Effector memory CD8-positive, alpha-beta T cell (primary cell): ENCODE measurements at places on chromosomes 1 and 21.

DNA sequence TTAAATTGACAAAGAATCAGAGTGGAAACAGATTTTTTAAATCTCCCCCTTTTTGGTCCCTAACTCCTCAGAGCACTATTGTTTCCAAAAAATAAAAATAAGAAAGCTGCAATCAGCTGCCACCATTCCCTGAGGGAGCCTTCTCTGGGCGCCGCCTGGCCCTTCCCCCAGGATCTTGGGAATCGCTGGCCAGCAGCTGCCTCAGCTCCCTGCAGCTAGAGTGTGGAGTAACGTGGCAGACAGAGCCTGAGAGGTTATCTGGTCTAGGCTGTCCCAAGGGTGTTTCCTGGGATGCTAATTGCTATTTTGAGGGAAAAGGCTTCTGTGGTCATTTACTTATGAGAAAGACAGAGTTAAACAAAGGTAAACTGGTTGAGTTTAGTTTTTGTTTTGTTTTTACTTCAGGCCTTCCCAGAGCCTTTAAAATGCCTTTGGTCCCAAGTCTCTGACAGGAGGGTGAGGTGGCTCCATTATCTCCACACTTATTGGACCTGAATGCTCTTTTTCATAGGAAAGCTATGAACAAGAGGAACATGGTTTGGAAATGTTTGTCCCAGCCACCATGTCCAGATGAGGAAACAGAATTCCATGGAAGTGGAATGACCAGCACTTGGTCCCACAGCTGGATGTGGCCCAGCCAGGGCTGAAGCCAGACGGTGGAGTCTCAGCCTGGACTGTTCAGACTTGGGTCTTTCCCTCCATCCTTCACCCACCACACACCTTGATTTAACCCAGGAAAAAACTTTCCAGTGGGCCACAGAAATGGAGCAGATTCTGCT, 14.1 kb upstream of the KIAA1614 start:
- DNase-seq, result no peak

- no peak for DNase-seq
Observed at GRCh38 chr1:234745844-234746797, 136.1 kb upstream of the IRF2BP2 start.

DNA sequence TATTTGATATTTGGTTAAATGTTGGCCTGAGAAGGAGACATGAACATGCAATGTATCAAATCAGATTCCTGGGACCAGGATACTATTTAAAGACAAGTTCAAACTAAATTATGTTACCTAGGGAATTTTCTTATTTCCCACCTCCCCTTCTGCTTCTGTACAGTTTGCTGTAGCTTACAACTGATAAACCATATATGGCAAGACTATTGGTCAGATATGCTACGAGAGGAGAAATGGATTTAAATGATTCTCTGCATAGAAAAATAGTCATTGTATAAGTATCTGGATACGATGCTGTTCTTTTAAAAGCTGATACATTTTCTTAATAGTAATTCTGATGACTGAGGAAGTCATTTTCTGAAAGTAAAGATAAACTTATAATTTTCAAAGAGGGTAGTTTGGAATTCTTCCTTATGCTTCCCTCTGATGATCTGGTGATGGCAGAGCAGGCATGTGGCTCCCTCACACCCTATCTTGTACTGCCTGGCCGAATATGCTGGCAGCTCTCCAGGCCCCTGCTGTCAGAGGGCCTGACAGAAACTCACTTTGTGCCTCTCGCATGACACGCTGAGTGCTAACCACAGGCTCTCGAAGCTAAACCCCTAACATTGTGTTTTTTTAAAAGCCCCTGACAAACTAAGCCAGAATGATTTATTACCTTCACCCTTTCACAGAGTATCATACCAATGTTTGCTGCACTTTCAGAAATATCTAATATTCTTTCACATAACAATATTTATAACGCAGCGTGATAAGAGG, 19.4 kb downstream of the RRP15 start:
- no peak for DNase-seq

DNA sequence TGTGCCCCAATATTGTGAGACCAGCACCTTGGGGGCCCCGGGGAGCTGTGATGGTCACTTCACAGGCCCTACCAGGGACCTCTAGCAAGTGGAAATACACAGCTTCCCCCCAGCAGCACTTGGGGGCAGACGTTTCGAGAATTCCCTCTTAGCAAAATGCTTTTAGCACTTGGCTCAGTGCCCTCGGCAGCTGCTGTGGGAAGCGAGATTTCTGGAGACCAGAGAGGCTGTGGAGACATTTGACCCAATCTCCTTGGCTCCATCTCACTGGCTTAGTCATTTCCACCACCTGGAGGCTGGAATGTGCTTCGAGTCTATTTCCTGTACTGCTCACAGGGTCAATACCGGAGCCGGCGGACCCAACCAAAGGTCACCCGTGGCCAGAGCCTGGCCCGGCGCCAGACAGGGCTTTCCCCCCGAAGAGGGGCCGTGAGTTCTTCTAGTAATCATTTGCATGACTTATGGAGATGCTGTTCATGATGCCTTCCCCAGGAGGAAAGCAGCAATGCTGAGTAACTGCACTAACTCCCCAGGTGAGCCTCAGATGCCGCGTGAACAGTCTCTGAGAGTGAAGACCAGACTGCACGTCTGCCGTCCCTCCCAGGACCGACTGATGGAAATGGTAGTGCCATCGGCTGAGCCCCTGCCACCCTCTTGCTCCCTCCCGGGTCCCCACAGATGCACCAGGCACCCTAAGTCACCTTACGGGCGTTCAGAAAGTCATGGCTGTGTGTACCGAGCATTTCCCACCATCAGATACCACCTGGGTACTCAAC, 4.4 kb upstream of the C2CD2 start:
- DNase-seq, result no peak

GRCh38 chr1:236685917-236686814, at the start of gene ACTN2:
ACTN2 (plus strand) TSS chr1:236686499; CDS start chr1:236686674, 175 bp downstream.
- peak; percentile 2 for DNase-seq

- DNase-seq, result no peak
Observed at GRCh38 chr1:89149976-89150375, 24.1 kb upstream of the GBP2 start.

DNA sequence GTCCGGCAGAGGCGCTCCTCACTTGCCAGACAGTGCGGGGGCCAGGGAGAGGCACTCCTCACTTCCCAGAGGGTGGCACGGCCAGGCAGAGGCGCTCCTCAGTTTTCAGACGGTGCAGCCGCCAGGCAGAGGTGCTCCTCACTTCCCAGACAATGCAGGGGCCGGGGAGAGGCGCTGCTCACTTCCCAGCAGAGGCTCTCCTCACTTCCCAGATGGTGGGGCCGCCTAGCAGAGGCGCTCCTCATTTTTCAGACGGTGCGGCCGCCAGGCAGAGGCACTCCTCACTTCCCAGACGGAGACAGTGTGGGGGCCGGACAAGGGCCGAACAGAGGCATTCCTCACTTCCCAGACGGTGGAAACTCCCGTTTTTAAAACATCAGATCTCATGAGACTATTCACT, 238.4 kb upstream of the CACYBP start:
- DNase-seq, result no peak

DNA sequence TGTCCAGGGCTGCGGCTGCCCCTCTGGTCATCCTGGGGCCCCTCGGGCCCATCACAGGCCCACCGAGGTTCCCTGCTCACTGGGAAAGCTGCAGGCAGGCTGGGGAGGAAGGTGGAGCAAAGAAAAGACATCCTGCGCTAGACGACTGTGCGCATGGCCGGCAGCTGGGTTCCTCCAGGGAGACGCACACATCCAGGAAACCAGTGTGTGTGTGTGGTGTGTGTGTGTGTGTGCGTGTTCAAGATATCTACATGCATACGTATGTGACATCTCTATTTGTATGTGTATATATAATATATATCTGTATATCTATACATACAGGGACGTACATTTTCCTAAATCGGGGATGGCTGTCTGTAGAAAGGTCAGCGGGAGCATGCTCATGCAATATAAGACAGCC, 63.7 kb downstream of the ACOT7 start:
- DNase-seq, result no peak

DNA sequence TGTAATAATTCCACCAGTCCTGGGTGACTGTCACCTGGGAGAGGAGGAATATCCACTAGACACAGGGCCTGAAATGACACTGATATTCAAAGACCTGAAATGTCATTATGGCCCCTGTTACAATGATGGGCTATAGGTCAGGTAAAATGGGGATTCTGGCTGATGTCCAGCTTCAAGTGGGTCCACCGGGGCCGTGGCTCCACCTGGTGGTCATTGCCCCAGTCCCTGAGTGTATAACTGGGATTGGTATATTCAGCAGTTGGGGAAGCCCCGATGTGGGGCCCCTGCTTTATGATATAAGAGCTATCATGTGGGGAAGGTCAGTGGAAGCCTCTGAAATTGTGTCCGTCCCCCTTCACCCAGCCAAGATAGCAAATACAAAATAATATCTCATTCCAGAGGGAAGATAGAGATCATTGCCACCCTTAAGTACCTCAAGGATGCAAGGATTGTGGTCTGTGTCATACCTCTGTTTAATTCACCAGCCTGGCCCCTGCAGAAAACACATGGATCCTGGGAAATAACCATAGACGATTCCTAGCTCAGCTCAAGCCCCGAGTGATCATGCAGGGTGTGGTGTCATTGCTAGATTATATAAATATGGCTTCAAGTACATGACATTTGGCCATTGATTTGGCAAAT, 19.4 kb downstream of the PLEKHO1 start:
- DNase-seq, result peak; percentile 46
